Stimulated activated CD4-positive, alpha-beta T cell treated with anti-CD3 and anti-CD28 coated beads, Interleukin-1b, Interleukin-23, amount 100 ng/mL, for 1 hour (primary cell): ENCODE measurements at places on chromosomes 1 and 21.

GRCh38 chr1:17308593-17308992, 596 bp downstream of the PADI4 start:
- no peak for DNase-seq

DNA sequence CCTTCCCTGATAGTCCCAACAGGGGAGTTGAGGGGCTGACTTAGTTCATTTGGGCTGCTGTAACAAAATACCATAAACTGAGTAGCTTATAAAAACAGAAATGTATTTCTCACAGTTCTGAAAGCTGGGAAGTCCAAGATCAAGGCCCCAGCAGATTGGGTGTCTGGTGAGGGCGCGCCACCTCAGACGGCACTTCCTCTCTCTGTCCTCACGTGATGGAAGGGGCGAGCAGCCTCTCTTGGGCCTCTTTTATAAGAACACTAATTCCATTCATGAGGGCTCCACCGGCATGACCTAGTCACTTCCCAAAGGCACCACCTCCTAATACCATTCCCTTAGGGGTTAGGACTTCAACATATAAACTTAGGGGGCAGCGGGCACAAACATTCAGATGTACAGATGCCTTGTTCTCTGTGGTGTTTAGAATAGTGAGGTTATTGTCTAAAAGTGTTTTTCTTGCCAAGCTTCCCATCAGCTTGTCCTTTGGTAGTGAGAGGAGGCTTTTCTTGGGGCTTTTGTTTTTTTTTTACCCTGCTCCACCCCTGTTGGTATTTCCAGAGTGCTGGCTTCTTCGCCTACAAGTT, 20.3 kb downstream of the NIPAL3 start:
- DNase-seq = no peak

GRCh38 chr1:174690266-174690665, 242.5 kb downstream of the GPR52 start:
- no peak for DNase-seq

DNA sequence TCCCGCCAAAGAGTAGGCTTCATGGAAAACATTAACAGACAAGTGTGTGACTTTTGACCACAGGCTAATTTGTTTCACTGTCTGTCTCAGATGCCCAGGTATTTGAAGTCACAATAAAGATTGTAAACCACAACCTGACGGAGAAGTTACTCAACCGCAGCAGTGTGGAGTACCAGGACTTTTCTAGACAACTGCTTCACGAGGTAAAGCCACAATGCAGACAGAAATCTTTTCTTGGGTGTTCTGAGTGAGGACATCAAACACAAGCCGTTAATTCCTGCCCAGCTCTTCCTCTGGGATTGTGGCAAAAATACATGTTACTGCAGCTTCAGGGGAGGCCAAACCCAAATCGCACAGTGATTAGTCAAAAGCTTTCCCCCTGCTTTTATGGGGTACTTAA, 31.0 kb downstream of the UMODL1 start:
- no peak for DNase-seq

GRCh38 chr1:65431111-65431705, 10.7 kb downstream of the LEPR start:
- no peak for DNase-seq

- no peak for DNase-seq
Observed at GRCh38 chr1:47796626-47797025, 200.6 kb downstream of the TRABD2B start.

DNA sequence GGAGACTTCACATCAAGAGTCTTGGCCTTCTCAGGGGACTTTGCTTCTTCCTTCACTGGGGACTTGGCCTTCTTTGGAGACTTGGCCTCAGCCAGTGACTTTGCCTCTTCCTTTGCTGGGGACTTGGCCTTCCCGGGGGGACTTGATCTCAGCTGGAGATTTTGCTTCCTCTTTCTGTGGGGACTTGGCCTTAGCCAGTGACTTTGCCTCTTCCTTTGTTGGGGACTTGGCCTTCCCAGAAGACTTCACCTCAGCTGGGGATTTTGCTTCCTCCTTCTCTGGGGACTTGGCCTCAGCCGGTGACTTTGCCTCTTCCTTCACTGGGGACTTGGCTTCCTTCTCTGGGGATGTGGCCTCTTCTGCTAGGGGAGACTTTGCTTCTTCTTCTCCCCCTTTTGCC, 13.5 kb upstream of the CD2 start:
- no peak for DNase-seq

DNA sequence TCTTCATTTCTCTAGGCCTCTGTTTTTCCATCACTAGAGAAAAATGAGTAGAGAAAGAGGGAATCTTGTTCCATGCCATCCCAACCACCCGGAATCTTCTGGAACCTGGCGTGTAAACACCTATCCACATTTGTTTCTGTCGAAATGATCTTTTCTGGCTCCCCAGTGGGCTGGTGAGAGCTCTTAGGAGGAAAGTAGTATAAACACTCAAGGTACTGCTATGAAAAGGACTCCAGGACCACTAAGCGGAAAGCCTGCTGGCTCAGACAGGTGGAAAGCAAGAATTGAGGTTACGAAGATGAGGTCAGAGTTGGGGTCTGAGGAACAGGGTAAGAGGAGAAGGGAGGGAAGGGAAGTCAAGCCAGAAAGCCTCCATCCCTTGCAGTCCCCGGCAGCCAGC, 90.8 kb downstream of the PLXNA2 start:
- DNase-seq = no peak

- no peak for DNase-seq
Observed at GRCh38 chr1:162135271-162135775, 65.8 kb downstream of the NOS1AP start.

GRCh38 chr1:86068841-86069756, 87.5 kb downstream of the COL24A1 start:
- no peak for DNase-seq

- DNase-seq = no peak
Observed at GRCh38 chr1:94949681-94950661, 23.1 kb upstream of the CNN3 start.

- no peak for DNase-seq
Observed at GRCh38 chr1:228276174-228276831, 68.5 kb downstream of the OBSCN start.

- DNase-seq = no peak
Observed at GRCh38 chr1:46718340-46718726, 581 bp downstream of the EFCAB14 start.

DNA sequence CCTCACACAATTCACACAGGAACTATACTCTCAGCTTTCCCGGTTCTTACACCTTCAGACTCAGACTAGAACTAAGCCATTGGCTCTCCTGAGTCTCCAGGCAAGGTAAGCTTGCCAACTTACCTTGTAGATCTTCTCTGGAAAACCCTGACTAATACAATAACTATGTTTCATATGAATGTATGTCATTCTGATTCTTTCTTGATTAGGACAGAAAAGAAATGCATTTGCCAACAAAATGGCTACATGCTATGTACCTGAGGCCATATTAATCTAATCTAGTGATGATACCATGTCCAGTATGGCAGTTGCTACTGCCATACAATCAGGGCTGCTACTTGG, 9.8 kb upstream of the ZSWIM5 start:
- no peak for DNase-seq

- no peak for DNase-seq
Observed at GRCh38 chr1:48923116-48923515, 146.4 kb upstream of the BEND5 start.

DNA sequence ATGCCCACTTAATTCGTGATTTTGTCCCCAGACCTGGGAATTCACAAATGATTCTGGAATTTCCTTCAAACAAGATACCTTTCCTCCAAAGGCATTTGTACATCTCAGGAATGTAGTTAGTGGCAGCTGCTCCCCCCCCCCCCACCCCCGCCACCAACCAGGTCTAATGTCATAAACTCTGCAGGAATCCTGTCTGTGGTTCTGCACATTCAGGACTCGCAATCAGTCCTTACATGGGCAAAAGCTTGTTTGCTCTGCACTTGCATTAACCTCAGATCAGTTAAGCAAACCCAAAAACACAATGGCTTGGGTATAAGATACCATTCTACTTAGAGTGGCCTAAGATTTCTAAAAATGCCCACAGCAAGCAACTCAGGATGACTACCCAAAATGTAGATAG, 143.8 kb downstream of the TGFB2 start:
- no peak for DNase-seq

GRCh38 chr1:55210990-55211801, 4.0 kb downstream of the USP24 start:
- no peak for DNase-seq

DNA sequence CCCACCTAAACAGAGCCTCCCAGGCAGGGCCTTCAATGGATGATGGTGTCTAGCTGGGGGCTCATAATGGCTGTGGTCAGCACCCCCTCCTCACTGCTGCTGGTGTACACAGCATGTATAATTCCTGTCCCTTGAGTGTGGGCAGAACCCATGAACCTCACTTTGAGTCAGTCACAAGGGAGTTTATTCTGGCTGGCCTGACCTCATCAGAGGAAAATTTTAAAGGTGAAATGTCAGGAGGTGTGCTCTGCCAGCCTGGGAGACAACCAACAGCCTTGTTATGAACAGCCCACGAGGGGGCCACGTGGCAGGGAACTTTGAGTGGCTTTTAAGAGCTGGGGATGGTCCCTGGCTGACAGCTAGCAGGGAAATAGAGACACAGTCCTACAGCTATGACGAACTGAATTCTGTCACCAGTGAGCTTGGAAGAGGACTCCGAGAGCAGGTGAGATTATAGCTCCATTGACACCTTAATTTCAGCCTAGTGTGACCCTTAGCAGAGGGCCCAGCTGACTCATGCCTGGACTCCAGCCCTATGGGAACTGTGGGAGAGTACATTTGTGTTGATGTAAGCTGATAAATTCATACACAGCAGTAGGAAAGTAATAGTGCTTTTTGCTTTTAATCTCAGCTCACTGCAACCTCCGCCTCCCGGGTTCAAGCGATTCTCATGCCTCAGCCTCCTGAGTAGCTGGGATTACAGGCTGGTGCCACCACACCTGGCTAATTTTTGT, 73.5 kb upstream of the RUNX3 start:
- no peak for DNase-seq

DNA sequence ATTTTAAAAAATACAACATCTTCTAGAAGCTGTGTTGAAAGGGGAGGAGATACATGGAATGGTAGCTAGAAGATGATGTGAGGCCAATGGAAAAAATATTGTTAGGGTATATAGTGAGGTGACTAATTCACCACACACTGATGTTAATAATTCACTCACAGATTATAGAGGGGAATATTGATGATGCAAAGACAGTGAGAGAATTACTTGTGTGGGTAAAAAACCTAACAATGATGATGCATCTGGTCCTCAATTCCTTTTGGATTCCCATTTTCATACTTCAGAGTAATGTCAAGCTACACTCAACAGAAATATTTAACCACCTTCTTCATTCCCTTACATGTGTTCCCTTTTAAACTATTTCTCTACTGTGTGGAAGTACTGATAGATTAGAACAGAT, 169.5 kb upstream of the DPYD start:
- DNase-seq = no peak

- no peak for DNase-seq
Observed at GRCh38 chr1:42176902-42177519, 12.5 kb upstream of the GUCA2A start.

DNA sequence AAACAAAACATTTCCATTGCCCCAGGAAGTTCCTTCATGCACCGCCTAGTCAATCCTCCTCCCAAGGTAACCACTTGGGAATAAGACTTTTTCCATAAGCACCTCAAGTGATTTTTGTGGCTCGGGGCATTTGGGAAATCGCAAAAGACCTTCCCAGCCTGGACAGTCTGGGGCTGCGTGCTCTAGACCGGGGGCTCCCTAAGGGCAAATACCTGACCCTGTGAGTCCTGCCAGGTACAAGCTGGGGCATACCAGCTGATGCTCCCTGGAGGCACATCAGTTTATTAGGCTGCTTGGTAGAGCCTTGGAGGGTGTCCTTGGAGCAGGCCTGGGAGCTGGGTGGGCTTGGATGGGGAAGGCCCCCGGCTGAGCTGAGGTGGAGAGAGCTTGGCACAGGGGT, 34.4 kb downstream of the ALPL start:
- DNase-seq = no peak

DNA sequence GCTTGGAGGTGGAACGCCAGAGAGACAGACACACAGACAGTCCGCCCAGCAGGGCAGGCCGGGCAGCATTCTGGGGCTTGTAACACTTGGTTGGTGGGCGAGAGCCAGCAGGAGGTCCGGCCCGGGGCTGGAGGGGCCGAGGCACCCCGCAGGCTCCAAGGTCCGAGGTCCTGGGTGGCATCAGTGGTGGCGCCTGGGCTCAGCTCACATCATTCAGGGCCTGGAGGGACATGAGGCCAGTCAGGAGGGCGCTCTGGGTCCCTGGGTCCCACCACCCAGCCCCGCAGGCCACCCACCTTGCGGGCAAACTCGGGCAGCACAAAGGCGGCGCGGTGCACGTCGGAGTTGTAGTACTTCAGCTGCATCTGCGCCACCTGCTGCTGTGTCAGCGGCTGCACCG, 5.2 kb downstream of the SRM start:
- DNase-seq = no peak

GRCh38 chr1:39091845-39092645, 65.9 kb downstream of the NDUFS5 start:
- peak; percentile 25 for DNase-seq

- DNase-seq = no peak
Observed at GRCh38 chr1:93775224-93775623, 93.6 kb upstream of the BCAR3 start.

DNA sequence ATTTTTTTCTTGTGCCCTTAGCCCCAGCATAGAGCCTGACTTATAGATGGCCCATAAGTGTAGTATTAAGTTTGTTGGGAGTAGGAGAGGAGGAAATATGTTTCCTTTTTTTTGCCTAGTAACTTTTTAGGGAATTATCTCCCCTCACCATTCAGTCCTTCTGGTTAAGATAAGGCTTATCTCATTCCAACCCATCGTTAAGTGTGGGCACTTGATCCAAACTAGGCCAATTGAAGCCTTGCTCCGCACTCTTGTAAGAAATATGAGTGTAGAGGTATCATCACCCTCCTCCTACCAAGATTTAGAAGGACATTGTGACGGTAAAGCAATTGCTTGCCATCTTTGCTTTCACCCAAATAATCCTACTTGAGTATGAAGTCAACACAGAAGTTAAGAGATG, 8.8 kb upstream of the FGGY start:
- DNase-seq = no peak

DNA sequence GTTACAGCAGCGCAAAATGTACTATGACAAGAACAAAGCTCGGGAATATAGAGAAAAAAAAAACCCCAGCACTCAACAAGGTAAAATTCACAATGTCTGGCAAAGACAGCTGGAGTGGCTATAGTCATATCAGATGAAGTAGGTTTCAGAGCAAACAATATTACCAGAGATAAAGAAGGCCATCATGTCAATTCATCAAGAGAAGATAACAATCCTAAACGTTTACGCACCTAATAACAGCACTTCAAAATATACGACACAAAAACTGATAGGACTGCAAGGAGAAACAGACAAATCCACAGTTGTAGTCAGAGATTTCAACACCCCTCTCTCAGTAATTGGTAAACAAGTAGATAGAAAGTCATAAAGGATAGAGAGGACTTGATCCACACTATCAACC, 455.2 kb downstream of the PTPRU start:
- DNase-seq = no peak

GRCh38 chr1:67149179-67149770, 14.5 kb upstream of the C1orf141 start:
- DNase-seq = peak; percentile 18
